ENCODE measurements at places on chromosomes 2 and 18.

DNA sequence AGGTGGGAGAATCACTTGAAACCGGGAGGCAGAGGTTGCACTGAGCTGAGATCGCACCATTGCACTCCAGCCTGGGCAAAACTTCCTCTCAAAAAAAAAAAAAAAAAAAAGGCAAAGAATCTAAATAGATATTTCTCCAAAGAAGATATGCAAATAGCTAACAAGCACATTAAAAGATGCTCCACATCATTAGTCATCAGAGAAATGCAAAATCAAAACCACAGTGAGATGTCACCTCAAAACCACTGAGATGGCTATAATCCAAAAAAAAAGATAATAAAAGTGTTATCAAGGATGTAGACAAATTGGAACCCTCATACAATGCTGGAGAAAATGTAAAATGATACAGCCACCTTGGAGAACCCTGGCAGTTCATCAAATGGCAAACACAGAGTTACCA lies 8.4 kb downstream of the ST8SIA5 start:
- DNase-seq, result no peak

DNA sequence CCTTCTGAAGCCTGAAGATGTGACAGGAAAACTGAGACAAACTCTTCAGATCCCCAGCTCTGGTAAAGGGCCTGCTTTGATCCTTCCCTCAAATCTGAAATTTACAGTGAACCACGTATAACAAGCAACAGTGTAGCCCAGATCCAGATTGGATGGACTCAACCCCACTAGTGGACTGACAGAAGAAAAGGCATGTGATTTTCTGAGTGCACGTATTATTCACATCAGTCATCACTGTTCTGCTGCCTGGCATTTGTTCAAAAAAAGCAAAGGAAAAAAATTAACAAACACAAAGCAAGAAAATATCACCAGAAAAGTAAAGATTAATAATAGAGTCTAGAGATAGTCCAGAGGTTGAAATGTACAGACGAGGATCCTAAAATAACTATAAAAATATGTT lies 87.6 kb downstream of the CYRIA start:
- DNase-seq, result no peak

GRCh38 chr2:28748176-28748575 lies 3.5 kb upstream of the PPP1CB start:
- DNase-seq, result no peak

DNA sequence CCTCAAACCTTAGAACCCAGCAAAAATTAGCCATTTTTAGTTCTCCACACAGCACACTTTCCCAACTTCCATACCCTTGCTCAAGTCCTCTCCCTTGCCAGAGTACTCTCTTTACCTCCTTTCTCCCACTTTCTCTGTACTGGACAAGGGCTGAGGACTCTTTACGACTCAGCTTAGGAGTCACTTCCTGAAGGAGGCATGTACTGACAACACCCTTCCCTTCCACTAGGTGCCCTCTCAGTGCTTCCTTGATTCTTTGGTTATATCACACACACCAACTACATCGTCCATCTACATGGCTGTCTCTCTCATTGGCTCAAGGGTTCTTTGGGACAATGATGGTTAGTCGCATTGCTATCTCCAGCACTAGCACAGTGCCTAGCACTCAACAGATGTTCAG lies 5.2 kb upstream of the C18orf63 start:
- DNase-seq, result no peak

DNA sequence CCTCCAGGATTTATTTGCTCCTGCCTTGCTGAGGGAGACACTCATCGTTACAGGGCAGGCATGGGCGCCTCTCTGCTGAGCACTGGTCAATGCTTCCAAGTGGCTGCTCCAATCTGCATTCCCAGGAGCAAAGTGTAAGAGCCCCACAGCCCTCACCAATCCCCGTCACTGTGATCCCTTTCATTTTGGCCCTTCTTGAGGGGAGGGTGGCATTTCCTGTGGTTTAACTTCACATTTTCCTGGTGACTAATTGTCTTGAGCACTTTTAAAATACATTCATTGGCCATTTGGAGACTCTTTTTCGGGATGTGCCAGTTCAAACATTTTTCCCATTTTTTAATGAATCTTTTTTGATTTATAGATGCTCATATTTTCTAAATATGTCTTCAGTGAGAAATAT lies 33.0 kb downstream of the TPO start:
- no peak for DNase-seq

DNA sequence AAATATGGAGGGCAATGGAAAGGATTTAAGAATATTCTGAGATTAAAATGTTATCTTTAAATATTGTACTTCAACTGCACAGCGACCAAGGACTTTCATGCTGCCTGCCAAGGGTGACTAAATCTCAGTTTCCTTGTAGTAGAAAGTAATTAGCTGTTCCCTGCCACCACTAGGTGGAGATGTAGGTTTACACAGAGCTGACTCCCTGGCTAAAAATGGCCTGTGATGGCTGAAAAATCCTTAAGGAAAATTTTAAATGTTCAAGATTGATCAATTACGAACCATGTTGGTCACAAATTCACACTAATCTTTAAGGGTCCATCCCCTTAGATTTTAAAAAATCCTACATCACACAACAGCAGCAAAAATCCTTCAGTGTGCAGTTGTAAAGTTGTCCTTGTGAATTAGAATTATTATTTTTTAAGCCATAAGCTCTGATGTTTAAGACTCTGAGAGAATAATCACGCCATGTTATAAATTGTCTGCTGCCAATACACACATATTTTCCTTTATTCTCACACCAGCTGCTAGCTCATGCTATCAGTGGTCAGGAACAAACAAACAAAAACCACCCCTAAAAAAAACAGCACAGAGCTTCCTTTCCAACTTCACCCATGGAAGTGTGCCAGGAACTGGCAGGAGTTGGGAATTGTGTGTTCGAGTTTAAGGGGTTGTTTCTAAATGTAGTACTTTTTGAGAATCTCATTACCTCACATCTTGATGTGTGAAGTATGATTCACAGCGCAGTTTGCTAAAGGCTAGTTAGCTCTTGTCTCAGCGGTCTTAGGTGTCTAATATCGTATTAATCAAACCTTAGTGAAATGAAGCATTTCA lies 399.8 kb downstream of the TMEM182 start:
- peak; percentile 29 for DNase-seq

- DNase-seq, result no peak
Observed at GRCh38 chr2:208363485-208363884, 43.1 kb upstream of the PTH2R start.

- no peak for DNase-seq
Observed at GRCh38 chr2:158745067-158745865, 49.9 kb upstream of the DAPL1 start.

DNA sequence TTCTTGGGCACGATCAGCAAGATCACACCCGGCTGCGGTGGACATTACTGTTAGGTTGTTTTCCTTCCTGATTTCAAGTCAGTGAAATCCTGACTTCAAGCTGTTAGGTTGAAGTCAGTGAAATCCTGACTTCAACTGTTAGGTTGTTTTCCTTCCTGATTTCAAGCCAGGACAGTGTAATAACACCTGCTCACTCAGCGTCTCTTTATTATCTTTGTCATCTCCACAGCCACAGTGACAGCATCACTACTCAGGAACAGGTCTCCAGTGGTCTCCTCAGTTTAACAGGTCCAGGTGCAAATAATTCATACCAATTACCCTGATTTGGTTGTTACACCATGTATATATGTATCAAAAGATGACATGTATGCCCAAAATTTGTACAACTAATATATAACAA lies 208.1 kb upstream of the REG3G start:
- no peak for DNase-seq

- DNase-seq, result no peak
Observed at GRCh38 chr18:478681-479080, 21.8 kb downstream of the COLEC12 start.

GRCh38 chr2:168064011-168064998 lies 183.1 kb downstream of the STK39 start:
- no peak for DNase-seq

GRCh38 chr2:71449343-71449742 lies 4.0 kb upstream of the DYSF start:
- DNase-seq, result no peak

GRCh38 chr2:121279476-121280220 lies 5.4 kb downstream of the TFCP2L1 start:
- no peak for DNase-seq

- DNase-seq, result peak; percentile 95
Observed at GRCh38 chr2:64606479-64607363, 47.0 kb downstream of the SERTAD2 start.

GRCh38 chr2:161625314-161625919 lies 1.2 kb downstream of the SLC4A10 start:
- DNase-seq, result no peak

DNA sequence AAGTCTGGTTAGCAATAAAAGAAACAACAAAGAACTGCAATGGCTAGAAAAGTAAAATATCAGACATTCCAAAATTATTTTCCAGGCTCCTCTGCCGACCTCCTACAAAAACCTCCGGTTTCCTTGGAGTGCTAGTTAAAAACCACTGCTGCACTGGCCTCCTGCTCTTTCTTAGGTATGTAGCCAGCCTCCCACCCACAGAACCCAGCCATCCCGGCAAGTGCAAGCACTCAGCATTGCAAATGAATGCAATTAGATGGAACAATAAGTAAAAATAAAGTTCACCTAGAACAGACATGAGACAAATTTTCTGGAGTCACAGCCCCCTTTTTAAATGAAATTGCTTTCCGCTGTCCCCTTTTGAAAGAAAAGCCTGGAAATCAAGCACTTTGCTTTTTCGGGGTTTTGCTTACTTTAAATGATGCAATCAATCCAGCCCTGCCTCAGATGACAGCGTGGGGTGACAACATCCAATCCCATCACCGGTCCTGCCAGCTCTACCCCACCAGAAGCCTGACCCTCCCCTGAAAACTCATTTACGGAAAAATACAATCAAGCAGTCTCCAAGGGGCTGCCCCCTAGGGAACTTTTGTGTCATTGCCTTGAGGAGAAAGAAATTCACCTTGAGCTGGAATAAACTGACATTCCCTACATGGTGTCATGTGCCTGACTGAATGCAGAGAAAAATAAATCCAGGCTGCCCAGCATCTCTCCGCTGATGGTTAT lies 199.8 kb downstream of the EPHA4 start:
- DNase-seq, result no peak

DNA sequence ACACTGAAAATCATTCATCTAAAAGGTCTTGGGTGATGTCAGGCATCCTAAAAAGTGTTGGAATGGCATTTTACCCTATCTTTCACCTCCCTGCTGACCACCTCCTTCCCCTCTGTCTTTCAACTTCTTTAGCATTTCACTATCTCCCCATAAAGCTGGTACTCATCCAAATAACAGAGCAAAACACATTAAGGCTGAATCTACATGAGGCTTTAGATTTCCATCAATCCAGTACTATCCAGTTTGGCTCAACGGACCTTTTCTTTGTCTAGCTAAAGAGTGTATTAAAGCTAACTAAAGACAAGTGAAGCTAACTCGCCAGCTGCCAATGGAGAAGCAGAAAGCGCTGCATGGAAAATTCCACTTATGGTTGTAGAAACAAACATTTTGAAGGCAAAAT lies 122.5 kb upstream of the NCKAP5 start:
- no peak for DNase-seq

- no peak for DNase-seq
Observed at GRCh38 chr2:206255003-206255402, 19.5 kb upstream of the ZDBF2 start.

- no peak for DNase-seq
Observed at GRCh38 chr2:49804111-49804510, 649.8 kb upstream of the FSHR start.

DNA sequence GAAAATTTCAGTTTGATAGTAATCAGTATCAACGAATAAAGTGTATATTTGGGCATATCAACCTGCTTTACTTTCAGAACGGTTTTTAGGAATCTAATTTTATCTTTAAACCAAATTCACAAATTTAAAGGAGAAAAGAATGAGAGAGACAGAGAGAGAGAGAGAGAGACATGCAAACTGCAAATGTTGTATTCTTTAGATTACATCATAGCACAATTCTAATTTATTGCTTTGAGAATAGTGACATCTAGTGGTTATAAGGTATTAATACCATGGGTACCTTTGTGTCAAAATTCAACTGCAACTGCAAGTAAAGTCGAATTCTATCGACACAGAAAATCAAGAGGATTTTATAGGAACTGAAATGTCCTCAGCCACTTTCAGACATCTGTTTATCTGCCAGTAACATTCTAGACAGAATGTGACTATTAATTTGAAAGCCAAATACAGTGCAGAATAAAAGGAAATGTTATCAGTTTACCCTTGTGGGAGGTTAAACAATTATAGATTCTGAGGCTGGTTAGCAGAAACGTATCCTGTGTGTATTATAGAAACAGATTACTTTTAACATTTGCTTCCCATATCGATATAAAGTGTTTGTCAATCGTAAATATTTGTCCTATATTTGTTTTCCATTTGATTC lies 529.8 kb upstream of the VRK2 start:
- DNase-seq, result no peak

DNA sequence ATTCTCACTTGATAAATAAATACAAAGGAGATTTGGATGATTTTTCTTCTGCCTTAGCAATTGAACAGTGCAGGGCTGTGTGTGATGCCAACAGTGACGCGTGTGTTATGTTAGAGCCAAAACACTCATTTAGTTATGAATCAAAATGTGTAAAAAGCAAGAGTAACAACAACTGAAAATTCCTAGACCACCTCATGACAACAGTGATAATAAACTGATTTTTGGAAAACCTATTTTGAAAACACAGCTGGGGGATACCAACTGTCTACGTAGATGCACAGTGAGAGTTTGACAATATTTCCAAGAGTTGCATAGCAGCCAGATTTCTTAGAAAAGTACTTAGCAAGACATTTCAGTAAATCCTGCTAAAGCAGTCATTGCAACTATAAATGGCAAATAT lies 323.9 kb downstream of the GALR1 start:
- no peak for DNase-seq

GRCh38 chr2:32715981-32716380 lies 88.1 kb downstream of the TTC27 start:
- DNase-seq, result no peak

GRCh38 chr18:52082246-52082645 lies 257.8 kb upstream of the DCC start:
- no peak for DNase-seq

DNA sequence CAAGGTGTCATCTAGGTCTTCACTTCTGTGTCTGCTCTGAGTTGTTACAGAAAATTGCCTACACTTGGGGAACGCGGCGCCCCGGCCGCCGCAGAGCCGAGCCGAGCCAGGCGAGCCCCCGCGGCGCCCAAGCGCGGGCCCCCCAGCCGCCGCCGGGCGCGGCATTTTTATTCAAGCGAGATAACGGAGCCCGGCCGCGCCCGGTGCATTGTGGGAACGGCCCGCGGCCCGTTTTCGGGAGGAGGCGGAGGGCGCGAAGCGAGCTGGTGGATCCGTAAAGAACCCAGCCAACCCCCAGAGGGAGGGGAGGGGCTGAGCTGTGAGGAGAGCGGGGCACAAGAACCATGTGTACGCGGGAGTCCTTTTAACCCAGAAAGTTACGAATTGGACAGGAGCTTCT lies 191.8 kb downstream of the FTCDNL1 start:
- no peak for DNase-seq

DNA sequence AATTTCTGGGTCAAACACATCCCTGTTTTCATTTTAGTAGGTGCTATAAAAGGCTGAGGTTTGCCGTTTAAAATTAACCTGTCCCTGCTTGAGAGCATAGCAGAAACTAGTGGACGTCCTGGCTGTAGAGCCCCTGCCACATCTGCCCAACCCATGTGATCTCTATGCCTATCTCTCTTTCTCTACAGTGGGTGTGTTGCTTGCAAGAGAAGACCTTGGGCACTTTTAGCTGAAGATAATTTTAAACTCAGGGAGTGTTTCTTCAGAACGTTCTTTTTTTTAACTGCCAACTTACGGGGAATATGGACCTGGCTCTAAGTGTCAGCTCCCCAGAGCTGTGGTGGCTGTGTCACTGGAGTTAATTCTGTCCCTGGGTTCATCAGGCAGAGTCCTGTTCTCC lies 100.6 kb downstream of the NRP2 start:
- DNase-seq, result no peak

- DNase-seq, result no peak
Observed at GRCh38 chr2:229401171-229401865, 130.2 kb upstream of the PID1 start.

All from tibial artery (tissue), 4 donors.